ENCODE measurements at places on chromosomes 11 and 22.

DNA sequence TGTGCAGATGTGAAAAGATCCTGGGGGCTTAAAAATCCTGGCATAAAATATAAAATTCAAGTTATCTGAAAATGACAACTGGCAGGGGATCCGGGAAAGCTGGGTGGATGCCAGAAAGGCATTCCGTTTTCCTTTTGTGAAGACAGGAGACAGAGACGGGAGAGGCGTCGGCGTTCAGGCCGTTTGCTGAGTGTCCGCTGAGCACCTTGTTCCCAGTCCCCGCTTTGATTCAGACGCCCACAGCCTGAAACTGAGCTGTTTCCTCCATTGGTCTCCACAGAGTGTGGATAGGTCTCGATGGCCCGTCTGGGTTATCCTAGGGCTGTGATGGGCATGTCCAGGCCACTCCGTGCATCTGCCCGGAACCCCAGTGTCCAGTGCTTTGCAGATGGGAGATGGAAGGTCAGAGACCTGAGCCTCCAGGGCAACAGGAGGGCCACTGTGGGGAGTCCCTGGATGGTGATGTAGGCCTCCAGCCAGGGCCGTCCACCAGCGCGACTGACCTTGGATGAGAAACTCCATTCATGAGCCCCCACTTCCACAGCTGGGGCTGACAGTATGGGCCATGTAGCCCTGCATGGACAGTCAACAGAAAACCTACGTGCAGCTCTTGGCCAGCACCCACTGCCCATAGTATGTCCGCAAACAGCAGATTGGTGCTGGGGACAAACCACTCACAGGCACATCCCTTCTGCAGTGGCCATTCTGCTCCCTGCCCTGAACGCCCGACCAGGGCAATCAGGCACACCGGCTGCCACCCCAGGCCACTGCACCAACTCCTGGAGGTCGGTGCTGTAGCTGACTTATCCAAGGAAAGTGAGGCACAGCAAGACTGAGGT, 11.6 kb downstream of the MRGPRF start:
- DNase-seq = no peak

DNA sequence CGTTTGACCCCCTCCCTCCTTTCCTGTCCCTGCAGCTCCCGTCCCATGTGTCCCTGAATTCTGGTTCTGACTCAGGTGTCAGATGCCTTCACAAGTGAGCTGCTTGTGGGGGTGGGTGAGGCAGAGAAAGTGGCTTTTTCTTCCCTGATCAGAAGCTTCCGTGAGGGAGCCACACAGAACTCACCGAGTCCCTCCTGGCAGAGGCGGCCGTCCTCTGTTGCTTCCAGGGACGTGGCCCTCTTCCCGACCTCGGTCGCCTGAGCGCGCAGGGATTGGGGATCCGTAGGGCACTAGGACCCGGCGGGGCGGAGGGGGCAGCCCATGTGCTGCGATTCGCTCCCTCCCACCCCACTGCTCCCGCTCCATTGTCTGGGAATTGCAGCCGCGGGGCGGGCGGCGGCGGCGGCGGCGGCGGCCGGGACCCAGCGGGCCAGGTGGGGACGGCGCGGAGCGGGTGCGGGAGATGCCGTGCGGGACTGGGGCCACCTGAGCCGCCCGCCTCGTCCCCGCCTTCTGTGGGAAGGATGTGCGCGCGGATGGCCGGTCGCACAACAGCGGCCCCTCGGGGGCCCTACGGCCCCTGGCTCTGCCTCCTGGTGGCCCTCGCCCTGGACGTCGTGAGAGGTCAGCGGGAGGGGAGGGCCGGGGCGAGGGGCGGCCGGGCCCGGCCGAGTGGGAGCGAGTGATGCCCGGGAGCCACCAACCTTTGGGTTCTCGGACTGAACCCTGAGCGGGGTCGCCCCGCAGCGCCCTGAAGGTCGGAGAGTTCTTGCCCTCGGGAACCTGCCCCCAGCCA, at the start of gene TMEM132A:
Gene TMEM132A (plus strand): TSS at position 351 of the 796 bp plus-strand sequence. CDS start 174 bp downstream, at position 525.
- peak; percentile 50 for DNase-seq

- DNase-seq = no peak
Observed at GRCh38 chr11:1390569-1391164, 933 bp downstream of the BRSK2 start.

DNA sequence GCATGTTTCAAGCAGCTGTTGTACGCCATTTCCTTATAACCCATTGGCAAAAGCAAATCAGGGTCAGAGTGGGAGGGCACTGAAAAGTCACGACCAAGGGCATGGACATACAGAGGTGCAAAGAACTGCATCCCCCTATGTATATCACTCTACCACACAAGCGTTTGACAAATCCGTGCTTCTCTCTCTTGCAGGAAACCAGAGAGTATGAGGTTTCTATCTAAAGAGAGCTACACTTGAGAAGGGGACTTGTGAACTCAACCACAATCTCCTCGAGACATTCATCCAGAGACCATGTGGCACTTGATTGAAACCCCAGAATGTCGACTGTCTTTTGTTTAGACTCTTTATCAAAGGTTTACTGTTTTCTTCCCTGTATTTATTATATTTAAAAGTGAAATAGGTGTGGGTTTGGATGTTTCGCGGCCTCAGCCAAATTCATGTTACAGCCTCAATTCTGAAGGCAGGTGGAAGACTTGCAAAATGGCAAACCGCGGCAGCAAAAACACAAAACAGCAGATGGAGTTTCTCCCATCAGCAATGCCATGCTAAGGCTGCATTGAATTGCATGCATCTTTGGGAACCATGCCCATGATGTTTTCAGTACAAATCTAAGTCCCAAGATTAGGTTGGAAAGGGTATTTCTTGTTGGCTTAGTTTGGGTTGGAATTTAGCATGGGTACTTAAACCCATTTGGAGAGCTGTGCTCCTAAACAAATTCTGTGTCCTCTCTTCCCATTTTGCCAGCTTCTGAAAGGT, 48.8 kb upstream of the ASPHD2 start:
- no peak for DNase-seq

GRCh38 chr11:76426660-76427059, 18.2 kb upstream of the EMSY start:
- DNase-seq = no peak

- DNase-seq = no peak
Observed at GRCh38 chr11:115672412-115672811, 168.2 kb upstream of the CADM1 start.

DNA sequence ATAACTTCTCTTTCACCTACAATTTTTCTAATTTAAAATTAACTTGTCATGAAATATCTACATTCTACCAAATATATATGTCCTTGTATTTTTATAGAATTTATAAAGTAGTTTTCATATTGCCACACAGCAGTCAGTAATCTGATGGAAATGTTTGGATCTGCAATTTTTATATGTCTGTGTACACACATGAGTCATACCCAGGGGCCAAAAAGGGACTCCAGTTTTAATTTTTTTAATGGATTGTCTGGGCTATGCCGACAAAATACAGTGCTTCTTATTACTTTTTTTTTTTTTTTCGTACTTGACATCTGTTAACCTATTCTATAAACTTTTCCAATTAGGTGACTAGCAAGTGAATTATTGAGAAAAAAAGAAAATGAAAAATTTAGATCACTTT, 6.3 kb downstream of the GUCY1A2 start:
- no peak for DNase-seq

- DNase-seq = no peak
Observed at GRCh38 chr22:45805413-45805812, 133.8 kb downstream of the ATXN10 start.

DNA sequence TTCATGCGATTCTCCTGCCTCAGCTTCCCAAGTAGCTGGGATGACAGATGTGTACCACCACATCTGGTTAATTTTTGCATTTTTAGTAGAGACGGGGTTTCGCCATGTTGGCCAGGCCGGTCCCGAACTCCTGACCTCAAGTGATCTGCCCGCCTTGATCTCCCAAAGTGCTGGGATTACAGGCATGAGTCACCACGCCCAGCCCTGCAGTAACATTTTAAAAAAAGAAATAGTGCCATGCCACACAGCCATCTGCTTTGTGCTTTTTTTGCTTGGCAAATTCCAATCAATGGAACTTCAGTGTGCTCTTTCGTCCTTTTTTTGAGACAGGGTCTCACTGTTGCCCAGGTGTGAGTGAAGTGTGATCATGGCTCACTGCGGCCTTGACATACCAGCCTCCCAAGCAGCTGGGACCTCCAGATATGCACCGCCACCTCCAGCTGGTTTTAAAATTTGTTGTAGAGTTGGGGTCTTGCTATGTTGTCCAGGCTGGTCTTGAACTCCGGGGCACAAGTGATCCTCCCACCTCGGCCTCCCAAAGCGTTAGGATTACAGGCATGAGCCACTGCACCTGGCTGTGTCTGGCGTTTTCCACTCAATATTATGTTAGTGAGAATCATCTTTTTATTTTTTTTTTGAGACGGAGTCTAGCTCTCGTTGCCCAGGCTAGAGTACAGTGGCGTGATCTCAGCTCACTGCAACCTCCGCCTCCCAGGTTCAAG, 1.8 kb upstream of the CHADL start:
- DNase-seq = no peak

DNA sequence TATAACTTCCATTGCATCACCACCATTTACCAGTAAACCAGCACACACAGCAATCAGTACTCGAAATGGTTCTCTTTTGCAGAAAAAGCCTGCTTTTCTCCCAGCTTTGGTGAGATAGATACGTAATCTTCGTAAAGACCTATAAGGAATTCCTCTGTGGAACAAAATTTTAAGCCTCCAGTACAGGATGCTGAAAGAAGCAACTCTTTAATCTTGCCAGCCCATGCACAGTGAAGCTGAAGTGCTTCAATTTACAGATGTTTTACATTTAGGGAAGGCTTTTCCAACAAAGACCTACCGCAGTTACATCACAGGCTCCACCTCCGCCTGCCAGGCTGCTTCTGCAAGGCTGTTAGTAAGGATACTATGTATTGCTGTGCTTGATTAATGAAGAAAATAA, 1.9 kb downstream of the ELMOD1 start:
- DNase-seq = no peak

DNA sequence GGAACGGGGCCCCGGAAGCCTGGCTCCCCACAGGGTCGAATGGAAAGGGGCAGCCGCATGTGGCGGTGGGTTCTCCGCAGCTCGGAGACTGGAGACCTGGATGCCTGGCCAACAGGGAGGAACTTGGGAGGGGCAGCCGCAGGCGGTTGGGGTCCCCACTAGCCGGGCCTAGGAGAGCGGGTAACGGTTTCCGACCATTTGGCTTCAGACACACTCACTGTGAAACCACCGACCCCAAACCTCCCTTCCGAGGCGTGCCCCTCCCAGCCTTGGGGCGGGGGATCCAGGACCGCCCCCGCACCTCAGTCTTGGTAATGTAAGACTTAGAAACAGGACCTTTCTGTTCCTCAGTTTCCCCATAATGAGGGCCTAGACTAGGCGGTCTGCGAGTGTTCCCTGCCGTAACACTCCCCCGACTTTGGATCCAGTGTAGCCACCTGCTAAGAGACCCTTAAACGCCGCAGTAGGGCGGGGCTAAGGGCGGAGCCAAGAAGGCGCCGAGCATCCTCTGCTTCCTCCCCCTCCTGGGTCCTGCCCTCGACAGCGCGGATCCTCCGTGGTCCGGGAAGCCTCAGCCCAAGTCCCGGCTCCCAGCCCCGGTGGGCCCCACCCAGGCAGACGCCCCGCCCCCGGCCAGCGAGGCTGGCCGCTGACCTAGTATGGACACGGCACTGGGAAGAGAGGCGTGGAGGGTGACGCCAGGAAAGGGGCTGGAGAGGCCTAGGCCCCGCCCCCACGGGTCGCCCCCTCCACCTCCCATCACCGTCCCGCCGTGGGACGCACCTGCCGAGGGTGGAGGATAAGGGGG, 1.8 kb upstream of the RASGRP2 start:
- peak; percentile 94 for DNase-seq

- no peak for DNase-seq
Observed at GRCh38 chr11:94770563-94771120, 2.5 kb downstream of the AMOTL1 start.
